ENCODE measurements at places on chromosomes 16 and 17. TPM values are rescaled to one million over a fixed set of nuclear protein-coding genes. Genes with fewer than 3 reads are reported as not detected.
A peak's percentile ranks its signal among the peaks of the same experiment; 100 is the strongest.

- no peak for DNase-seq
These were observed 69.9 kb upstream of the NUDT7 start for GRCh38 chr16:77652399-77652798.

DNA sequence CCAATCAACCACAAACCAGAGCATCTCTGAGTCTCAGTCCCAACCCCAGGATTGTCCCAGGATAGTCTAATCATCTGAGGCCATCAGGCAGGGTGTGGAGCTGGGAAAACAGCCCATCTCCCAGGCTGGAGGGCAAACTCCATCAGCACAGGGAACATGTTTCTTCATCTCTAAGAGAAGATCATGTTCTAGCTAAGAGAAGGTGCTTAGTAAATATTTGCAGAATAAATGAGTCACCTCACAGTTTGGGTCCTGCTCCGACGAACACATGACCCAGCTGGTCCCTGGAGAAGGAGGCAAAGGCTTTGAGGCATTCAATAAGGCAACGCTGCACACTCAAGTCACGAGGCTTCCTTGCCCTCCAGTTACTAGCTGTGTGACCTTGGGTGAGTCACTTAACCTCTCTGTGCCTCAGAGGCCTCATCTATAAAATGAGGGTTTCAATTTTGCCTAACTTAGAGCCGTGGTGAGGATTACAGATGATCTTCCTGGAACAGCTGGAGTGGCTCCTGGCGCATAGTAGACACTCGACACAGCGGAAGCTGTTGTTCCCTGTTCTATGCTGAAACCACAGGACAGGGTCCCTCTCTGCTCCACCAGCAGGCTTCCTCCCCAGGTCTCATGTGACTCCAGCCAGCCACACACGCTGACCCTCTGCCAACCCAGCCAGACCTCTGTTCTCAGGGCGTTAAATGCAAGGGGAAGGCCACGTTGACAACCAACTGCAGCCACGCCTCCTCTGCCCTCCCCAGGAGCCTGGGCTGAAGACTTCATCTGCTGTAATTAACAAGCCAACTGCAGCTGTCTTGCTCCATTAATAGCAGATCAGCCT lies 10.3 kb upstream of the RPL38 start:
- peak; percentile 48 for DNase-seq

The OR2C1 gene
- 0.22 TPM for total RNA-seq

- no peak for DNase-seq
These were observed 387.3 kb upstream of the CDH11 start for GRCh38 chr16:65509172-65509571.

- no peak for DNase-seq
These were observed 91.2 kb upstream of the CIBAR2 start for GRCh38 chr16:85203462-85203813.

- no peak for DNase-seq
These were observed 119.5 kb upstream of the CORO6 start for GRCh38 chr17:29742210-29742513.

DNA sequence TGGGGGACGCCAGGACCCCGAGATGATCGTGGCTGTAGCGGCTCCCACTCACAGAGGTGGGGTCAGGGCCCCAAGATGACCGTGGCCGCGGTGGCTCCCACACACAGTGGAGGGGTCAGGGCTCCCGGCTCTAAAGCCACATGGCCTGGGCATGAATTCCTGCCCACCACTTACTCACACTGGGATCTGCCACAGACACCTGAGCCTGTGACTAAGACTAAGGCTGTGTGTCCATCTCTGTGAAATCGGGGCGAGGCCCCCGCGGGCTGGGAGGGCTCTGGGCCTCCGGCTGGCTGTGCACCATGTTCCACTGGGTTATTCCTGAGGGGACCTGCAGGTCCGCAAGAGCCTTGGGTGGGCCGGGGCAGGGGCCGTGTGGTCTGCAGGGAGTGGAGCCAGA lies 18.5 kb downstream of the ZFPM1 start:
- no peak for DNase-seq

GRCh38 chr16:48949636-48950035 lies 332.0 kb downstream of the CBLN1 start:
- DNase-seq: no peak

DNA sequence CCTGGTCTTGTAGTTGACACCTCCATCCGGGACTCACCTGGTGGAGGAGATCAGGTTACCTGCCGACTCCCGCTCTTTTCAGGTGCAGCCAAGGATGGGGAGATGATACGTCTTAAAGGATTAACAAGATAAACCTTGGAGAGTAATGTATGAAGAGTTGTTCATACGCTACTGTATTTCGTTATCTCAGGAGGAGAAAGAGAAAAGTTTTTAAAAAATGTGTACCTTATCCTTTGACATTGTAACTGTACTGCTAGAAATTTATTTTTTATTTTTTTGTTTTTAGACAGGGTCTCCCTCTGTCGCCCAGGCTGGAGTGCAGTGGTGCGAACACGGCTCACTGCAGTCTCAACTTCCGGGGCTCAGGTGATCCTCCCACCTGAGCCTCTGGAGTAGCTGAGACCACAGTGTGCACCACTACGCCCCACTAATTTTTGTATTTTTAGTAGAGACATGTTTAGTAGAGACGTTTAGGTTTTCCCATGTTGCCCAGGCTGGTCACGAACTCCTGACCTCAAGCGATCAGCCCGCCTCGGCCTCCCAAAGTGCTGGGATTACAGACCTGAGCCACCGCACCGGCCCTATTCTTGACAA lies 764 bp upstream of the SMURF2 start:
- DNase-seq: no peak

- DNase-seq: no peak
These were observed 39.0 kb downstream of the CA4 start for GRCh38 chr17:60188759-60189158.

The CEP295NL gene
- 0.55 TPM for total RNA-seq

- DNase-seq: no peak
These were observed 38.0 kb downstream of the FZD2 start for GRCh38 chr17:44595216-44595775.

DNA sequence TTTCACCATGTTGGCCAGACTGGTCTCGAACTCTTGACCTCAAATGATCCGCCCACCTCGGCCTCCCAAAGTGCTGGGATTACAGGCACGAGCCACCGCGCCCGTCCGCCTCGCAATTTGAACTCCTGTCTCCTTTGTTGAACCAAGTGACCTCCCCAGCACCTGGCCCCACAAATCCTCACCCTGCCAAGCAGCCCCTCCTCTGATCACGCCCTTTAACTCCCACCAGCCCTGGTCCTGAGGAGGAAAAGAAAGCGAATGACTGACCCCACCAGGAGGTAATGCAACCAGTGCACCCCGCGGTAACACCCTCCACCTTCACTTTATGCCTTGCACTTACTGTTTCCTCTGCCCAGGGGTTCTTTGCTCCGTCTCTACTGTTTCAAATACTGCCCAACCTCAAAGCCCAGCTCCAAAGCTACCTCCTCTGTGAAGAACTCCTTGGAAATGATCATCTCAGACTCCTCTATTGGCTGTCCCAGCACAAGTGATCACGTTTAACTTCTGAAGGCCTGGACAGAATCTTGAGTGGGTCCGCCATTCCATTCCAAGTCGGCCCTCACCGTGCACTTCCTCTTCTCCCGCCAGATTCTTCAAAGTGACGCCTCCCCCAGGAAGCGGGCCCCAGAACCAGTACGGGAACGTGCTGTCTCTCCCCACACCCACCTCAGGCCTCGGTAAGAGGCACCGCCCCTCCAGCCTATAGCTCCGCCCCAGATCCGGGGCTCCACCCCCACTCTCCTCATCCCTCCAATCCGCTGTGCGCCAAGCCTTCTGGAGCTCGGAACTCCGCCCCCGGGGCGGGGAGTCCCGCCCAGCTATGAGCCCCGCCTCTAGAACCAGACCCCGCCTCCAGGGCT lies 4.4 kb downstream of the CD19 start:
- peak; percentile 76 for DNase-seq

GRCh38 chr17:55038291-55038690 lies 69.7 kb downstream of the STXBP4 start:
- no peak for DNase-seq

The SYCE1L gene
- total RNA-seq: 0.66 TPM

The PYDC1 gene
- total RNA-seq: not detected

The SLC47A1 gene
- total RNA-seq: 12.9 TPM

DNA sequence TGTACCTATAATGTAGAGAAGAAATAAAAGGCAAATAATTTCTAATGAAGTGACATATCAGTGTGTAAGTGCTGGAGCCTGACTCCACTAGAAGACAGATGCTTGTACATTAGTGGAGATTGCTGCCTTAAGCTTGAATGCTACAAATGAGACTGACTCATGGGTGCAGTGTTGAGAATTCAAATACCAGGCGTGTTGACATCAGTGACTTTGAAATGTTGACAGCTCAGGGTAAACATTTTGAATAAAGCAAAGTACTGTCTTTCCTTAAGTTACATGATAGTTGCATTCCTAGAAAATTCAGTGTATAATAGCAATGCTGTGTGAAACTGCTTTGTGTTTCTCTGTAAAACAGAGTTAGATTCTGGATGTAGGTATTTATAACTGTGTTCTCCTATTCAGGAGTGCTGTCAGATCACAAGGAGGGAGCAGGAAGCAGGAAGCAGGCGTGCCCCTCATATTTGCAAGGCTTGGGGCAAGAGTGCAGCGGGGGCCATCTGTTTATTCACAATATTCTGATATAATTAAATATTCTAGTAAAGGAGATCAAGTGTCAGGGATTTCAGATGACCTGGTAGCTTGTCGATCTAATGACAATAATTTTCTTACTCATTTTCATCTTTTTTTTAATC lies 119.0 kb downstream of the SPECC1 start:
- DNase-seq: no peak

DNA sequence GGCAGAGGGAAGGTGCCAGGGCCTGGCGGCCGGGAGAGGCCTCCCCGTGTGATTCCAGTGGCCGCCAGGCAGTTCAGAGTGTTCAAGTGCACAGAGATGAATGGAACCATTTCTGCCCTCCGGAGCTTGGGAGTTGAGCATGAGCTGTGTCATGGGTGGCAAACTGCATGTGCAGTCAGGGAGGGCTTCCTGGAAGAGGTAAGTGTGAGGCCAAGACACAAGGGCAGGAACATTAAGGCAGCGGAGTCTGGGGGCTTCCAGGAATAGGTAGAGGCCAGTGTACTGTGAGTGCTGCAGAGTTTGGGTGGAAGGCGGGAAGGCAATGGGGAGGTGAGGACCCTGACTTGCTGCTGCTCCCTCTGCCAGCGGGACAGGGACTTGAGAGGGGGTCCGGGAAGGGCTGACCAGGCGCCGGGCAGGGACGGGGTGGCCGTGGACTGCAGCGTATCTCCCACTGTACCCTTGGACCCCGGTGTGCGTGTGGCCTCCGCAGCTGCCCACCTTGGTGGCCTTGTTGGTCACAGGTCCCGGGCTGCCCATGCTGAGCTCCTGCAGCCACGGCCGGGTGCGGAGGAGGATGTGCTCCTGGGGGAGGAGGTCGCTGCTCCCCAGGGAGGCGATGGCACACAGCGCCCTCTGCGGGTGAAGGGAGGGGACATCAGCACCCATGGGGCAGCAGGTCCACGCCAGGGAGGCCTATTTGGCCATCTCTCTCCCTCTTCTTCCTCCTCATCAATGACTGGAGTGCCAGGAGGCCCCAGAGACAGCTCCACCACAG lies 7.5 kb upstream of the CEP131 start:
- no peak for DNase-seq

- DNase-seq: no peak
These were observed at the start of gene CCL23 for GRCh38 chr17:36017799-36018198. CCL23 (minus strand) TSS chr17:36017972; CDS start chr17:36017897, 75 bp downstream.

The SLC16A11 gene
- total RNA-seq: 0.38 TPM

GRCh38 chr17:14557480-14557879 lies 256.6 kb downstream of the HS3ST3B1 start:
- no peak for DNase-seq

The PITPNM3 gene
- 0.36 TPM for total RNA-seq

The ETV4 gene
- total RNA-seq: 0.60 TPM

GRCh38 chr16:77675464-77676324 lies 46.6 kb upstream of the NUDT7 start:
- DNase-seq: peak; percentile 32

DNA sequence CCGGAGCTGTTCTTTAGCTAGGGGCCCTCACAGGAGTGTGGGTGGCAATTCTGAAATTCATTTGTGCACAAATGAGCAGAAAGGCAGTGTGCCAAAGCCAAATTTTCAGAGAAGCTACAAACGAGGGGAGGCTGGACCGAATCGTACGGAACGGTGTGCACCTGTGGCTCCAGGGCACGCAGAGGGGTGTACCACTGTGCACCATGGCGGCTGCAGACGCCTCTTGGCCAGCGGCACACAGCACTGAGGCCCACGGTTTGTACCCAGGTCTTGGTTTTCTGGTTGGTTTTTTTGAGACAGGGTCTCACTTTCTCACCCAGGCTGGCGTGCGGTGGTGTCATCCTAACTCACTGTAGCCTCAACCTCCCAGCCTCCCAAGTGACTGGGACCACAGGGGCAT lies 14.9 kb downstream of the CHMP1A start:
- no peak for DNase-seq

The QRICH2 gene
- total RNA-seq: 2.4 TPM

- DNase-seq: no peak
These were observed 5.3 kb upstream of the CAVIN1 start for GRCh38 chr17:42428141-42428944.

- DNase-seq: no peak
These were observed 114.6 kb downstream of the SLC39A11 start for GRCh38 chr17:72977771-72978417.

The RHBDF1 gene
- total RNA-seq: 24.4 TPM

DNA sequence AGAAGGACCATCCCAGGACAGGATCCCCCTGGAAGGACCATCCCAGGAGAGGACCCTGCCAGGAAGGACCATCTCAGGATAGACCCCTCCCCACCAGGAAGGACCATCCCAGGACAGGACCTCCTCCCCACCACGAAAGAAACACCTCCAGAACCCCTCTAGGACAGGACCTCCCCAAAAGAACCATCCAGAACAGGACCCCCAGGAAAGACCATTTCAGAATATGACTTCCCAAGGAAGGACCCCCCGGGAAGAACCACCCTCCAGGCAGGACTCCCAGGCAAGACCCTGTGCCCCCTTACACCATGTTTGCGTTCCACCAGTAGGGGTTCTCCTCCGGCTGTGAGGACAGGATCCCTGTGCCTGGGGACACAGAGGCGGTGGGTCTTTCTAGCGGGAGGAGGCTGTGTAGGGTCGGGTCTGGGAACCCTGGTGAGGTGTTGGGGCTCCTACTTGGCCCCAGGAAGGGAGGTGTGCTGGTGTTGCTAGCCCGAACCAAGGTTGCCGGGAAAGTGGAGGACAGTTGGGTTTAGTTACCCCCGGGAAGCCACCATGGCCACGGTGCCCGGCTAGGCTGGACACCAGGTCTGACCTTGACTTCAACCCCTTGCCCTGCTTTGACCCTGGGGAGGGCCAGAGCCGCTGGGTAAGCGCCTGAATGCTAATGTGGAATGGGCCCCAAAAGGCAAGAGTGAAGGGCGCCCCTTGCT lies 2.2 kb downstream of the NOTUM start:
- no peak for DNase-seq

The TMEM235 gene
- total RNA-seq: not detected

- no peak for DNase-seq
These were observed 211.9 kb upstream of the HS3ST3A1 start for GRCh38 chr17:13813347-13814240.

- no peak for DNase-seq
These were observed at the start of gene ZPBP2 for GRCh38 chr17:39867880-39868553. ZPBP2 (plus strand) TSS chr17:39868202; CDS start chr17:39868355, 153 bp downstream.

GRCh38 chr16:1706386-1707192 lies 594 bp downstream of the MAPK8IP3 start:
- DNase-seq: no peak

- peak; percentile 63 for DNase-seq
These were observed 5.4 kb upstream of the ZNF213 start for GRCh38 chr16:3129137-3130131.

The ABCC6 gene
- 1.2 TPM for total RNA-seq

The SEPTIN12 gene
- total RNA-seq: not detected

Data from left ventricle myocardium inferior (tissue), 1 donor.